Caco-2 (cell line): ENCODE measurements at places on chromosomes 2 and 18.

- DNase-seq = no peak
Observed at GRCh38 chr2:237242091-237242536, 156.4 kb downstream of the COPS8 start.

DNA sequence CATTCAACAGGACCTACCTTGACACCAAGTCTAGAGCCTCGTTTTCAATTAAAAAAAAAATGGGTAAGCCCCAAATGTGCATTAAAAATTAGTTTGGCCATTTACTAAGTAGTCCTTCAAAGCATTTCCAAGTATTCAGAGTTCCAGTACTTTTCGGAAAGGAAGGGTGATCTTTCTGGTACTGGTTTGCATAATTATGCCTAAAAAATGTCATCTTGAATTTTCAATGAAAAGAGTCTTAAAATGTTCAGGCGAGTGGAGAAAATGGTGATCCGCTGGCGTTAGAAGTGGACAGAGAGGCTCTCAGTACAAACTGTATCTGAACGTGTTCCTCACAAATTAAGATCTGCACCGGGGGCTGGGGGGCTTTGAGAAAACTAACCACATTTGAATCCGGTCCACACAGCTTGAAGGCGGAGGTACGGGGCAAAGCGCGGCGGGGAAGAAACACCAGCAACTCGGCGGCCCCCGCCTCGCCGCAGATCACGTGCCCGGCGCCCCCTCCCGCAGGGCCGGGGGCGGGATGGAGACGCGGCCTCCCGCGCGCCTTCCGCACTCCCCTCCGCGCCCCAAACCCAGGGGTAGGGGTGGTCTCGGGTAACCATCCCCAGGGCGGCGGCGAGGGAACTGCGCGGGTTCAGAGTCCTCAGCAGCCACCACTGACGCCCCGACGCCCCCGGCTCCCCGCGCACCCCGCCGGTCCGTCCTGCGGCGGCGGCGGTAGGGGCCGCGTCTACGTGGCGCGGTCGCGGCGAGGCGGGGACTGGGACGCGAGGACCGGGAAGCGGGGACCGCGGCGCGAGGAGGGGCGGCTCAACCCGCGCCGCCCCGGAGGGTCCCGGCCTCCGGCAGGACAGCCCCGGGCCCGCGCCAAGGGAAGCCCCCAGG is 564 bp downstream of the LPIN2 start:
- DNase-seq = no peak

DNA sequence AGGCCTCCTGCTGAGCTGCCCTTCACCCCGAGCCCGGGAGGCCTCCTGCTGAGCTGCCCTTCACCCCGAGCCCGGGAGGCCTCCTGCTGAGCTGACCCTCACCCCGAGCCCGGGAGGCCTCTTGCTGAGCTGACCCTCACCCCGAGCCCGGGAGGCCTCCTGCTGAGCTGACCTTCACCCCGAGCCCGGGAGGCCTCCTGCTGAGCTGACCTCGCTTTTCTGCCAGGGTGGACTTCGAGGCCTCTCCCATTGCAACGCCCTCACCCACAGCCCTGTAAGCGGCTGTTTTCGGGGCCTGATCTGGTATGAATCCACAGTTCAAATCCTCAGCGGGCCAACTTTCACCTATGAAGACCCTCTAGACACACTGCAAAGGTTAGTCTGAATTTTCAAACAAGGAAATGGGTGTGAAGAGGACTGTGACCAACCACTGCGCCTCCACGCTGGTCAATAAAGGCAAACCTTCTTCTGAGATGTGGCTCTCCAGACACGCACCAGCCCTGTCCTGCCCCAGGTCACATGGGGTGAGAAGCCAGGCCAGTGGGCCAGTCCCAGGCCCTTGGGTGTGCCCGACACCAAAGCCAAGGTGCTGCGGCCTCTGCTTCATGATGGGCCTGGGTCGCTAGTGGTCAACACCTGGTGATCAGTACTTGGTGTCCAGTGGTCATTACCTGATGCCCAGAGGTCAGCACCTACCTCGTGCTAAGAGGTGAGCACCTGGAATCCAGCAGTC is 225.1 kb upstream of the SALL3 start:
- DNase-seq = no peak

DNA sequence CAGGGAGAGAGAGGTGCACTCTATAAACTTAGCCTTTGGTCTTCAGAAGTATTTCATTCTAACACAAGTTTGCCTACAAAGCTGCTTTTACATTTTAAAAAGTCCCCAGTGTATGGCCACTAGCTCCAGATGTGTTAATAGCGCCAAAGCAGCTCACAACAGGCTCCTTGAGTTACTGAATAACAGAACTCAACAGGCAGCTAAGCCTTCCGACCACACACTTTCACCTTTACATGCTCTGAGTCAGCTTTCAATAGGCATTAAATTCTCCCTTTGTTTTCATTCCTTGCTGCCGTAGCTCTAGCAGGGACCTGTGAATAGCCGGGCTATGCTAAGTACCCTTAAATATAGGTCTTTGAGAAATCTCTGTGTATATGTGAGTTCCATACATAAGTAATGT is 262.8 kb upstream of the PARD3B start:
- DNase-seq = peak; percentile 53

GRCh38 chr2:103780088-103780702 is 1018.4 kb downstream of the TMEM182 start:
- no peak for DNase-seq

DNA sequence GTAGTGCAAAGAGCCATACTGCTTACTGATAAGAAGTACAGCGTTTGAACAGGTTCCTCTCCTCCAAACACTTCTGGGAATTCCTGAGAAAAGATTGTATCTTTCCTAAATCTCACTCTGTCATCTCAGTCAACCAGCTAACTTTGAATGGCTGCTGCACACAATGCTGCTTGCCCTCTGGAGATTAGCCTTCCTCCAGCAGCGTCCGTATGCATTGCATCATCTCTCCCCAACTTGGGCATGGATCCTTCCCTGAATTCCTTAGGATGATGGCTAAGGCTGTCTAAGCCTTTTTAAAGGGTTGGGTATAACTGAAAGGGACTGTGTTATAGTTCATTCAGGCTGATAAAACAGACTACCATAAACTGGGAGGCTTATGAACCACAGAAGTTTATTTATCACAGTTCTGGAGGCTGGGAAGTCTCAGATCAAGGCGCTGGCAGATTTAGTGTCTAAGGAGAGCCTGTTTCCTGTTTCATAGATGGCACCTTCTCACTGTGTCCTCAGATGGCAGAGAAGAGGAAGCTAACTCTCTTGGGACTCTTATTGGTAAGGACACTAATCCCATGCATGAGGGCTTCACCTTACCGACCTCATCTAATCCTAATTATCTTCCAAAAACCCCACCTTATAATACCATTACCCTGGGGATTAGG is 105.3 kb downstream of the PAX3 start:
- no peak for DNase-seq

GRCh38 chr2:241892299-241893137 is 23.0 kb downstream of the RTP5 start:
- DNase-seq = peak; percentile 16

- no peak for DNase-seq
Observed at GRCh38 chr2:170092436-170093060, 85.4 kb upstream of the MYO3B start.
